ENCODE measurements at places on chromosomes 16 and 17. TPM values are rescaled to one million over a fixed set of nuclear protein-coding genes. Genes with fewer than 3 reads are reported as not detected.

C17orf107 gene
- 1.6 TPM for polyA plus RNA-seq

KATNB1 gene
- polyA plus RNA-seq = 26.8 TPM

CCL4L2 gene
- 0.87 TPM for polyA plus RNA-seq

IL32 gene
- 31.6 TPM for polyA plus RNA-seq

TMIGD1 gene
- 0.78 TPM for polyA plus RNA-seq

SCIMP gene
- 1.2 TPM for polyA plus RNA-seq

IGSF6 gene
- polyA plus RNA-seq = 2.1 TPM

CORO1A gene
- polyA plus RNA-seq = 7.6 TPM

CIAO3 gene
- polyA plus RNA-seq = 29.3 TPM

All from left renal cortex interstitium (tissue), 4 donors.